ENCODE measurements at places on chromosomes 11 and 22.

DNA sequence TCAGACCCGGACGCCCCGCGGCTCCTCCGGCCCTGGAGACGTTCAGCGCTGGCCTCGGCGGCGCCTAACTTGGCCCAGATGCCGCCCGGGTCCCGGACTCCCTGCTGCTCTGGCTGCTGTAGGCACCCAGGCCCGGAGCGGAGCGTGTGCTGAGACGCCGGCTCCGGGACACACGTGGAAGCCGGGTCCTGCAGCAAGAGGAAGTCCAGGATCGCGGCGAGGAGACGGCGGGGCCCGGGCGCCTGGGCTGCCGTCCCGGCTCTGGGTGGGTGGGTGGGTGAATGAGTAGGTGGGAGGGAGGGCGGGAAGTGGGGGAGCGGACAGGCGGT, 223 bp downstream of the WT1 start:
- DNase-seq, result no peak

GRCh38 chr22:27179161-27179560, 521.8 kb downstream of the MIAT start:
- no peak for DNase-seq

GRCh38 chr22:20782083-20782482, 8.2 kb downstream of the SERPIND1 start:
- no peak for DNase-seq

- DNase-seq, result no peak
Observed at GRCh38 chr11:76266286-76267100, 60.2 kb upstream of the WNT11 start.

DNA sequence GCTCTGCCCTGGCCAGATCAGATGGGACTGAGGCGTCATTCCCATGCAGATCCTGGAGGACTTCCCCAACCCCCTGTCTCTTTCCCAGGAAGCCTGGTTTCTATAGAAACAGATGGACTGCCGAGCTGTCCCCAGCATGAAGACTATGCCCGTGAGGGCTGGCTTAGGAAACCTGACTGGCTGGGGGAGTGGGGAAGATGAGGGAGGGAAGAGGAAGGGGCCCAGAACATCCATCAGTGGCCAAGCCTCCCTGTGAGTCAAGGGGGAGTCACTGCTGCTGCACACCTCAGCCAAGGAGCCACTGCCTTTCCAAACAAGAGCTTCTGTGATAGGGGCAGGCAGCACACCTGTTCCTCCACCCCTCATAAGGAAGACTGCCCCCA, 5.8 kb downstream of the TP53I11 start:
- no peak for DNase-seq

- DNase-seq, result no peak
Observed at GRCh38 chr11:65381716-65382032, 772 bp downstream of the SLC25A45 start.

DNA sequence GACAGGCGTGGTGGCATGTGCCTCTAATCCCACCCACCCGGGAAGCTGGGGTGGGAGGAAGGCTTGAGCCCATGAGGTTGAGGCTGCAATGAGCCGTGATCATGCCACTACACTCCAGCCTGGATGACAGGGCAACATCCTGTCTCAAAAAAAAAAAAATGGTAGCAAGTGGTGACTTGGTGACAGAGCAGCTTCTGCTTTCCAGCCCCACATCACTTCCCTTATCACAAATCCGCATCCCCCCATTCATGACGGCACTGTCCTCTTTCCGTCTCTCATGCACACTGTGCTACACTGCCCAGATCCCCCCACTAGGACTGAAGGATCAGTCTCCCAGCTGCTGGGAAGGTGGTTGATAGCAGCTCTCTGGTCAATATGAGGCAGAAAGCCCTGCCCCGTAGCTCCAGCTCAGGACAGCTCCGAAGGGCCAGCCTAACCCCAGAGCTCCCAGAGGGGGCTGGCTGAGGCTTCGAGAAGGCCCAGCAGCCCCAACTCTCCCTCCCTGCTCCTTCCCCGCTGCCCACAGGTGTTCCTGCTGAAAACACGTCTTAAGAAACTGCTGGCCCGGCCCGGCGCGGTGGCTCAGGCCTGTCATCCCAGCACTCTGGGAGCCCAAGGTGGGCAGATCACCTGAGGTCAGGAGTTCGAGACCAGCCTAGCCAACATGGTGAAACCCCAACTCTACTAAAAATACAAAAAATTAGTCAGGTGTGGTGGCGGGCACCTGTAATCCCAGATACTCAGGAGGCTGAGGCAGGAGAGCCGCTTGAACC, 15.9 kb downstream of the PGA5 start:
- DNase-seq, result no peak

DNA sequence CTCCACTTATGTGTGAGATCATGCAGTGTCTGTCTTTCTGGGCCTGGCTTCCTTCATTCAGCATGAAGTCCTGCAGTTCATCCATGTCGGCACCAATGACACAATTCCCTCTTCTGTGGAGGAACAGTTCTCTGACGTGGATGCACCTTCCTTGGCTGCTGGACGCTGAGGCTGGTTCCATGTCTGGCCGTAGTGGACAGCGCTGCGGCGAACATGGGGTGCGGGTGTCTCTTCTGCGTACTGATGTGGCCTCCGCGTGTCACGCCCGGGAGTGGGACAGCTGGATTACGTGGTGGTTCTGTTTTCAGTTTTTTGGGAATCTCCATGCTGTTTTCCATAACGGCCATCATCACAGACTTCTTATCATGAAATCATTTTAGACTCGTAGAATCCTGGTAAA, 16.9 kb upstream of the MUC2 start:
- DNase-seq, result no peak

GRCh38 chr11:16889905-16890304, 124.3 kb downstream of the PLEKHA7 start:
- no peak for DNase-seq

- no peak for DNase-seq
Observed at GRCh38 chr11:34240150-34240494, 117.7 kb downstream of the ABTB2 start.

DNA sequence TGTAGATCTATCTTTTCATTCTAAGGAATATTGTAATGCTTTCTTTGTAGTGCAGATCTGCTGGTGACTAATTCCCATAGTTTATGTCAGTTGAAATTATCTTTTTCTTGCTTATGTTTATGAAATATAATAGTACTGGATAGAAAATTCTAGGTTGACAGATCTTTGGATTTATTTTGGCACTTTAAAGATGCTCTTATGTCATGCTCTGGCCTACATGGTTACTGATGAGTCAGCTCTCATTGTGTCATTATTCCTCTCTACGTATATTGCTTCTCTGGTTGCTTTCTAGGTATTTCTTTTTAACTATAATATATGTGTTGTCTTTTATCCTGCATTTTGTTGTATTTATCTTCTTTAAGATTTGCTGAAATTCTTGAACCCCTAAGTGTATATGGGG, 955.5 kb upstream of the CHORDC1 start:
- DNase-seq, result no peak

- DNase-seq, result no peak
Observed at GRCh38 chr11:34570584-34570983, 50.3 kb upstream of the EHF start.

DNA sequence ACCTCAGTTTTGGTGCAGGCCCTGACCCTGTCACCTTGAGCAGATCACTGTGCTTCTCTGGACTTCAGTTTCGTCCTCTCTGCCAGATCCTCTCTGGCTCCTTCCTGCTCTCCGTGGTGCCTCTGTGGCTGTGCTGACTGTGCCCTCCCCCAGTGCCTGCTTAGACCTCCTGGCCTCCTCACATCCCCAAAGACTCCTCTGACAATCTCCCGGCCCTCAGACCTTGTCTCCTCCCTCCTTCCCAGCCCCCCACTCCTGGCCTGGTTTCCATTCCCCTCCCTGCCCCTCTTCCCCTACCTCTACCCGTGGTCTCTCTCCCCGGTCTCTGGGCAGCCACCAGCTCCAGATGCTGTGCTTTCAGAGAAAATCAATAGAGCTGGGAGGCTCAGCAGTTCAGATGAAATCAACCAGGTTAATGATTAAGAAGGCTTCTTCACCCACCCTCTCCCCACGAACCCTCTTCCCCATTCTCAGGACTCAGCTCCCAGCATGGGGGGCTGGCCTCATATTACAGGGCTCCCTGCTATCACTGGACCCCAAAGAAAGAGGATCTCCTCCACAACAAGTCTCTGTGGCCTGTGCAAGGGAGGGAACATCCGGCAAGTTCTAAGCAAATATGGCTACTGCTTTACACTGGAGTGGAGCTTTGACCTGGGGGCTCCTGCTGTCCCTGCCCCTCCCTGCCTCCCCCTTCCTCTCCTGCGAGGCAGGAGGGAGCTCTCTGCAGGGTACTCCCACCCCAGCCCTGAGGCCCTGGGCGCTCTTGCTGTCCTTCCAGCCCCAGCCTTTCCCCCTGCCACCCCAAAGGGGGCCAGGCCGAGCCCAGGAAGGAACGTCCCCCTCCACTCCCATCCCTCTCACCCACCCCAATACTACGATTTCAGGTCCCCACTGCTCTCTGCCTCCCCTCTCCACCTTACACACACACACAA, 8.5 kb downstream of the BACE1-AS start:
- no peak for DNase-seq

DNA sequence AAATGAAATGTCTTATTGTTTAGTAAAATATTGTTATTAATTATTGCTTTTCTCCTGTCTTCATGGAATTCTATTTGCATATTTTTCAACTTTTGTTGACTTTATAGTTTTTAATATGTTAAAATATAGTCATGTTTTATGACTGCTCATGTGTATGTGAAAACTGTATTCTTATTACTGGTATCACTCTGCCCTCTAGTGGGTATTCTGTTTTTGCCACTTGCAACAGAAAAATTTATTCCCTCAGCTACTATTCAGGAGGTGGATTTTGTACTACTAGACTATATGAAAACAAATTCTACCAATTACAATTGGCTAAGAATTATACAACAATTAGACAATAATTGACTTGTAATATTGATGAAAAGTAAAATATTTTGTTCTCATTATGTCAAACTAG, 45.0 kb downstream of the OR4C6 start:
- no peak for DNase-seq

DNA sequence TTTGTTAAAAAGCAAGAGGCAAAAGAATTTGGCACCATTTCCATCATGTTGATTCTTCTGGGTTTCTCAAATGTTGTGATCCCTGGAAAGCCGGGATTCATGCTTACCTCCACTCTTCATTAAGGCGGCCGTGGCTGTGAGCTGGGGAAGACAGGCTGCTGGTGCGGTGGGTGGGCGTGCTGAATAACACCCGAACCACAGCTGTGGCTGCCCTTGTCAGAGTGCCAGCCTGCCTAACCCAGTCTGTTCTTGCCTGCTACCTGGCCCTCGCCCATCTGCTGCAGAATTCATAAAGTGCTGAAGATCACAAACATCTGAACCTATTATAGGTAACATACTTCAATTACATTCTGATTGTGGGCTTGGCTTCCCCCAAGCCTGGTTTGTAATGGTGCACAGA, 95.8 kb upstream of the RCN1 start:
- no peak for DNase-seq

DNA sequence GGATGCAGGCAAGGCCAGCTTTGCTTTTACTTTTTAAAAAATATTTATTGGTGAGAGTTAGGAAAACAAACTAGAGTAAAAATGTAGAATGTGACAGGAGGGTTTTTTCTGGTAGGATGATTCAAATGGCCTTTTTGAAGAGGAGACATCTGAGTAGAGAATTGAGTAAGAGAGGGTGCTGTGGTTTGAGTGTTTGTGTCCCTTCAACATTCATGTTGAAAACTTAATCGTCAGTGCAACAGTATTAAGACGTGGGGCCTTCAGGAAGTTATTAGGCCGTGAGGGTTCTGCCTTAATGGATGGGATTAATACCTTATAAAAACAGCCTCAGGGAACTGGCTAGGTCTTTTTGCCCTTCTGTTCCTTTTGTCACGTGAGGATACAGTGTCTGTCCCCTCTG, 288.8 kb upstream of the C11orf87 start:
- no peak for DNase-seq

DNA sequence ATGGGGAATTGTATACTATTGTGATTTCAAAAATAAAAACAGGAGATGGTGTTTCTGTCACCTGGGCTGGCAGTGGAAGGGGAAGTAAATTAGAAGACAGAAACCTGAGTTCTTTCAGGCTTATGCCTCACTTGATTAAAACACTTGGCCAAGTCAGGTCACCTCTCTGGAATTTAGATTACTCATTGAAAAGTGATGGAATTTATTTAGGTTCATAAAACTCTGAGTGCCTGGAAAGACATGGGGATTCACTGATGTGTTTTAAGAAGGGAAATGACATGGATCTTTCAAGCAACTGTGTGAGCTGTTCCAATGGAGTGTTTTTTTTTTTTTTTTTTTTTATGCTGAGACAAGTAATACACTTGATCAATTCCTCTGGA, 400.1 kb downstream of the TMEM135 start:
- no peak for DNase-seq

DNA sequence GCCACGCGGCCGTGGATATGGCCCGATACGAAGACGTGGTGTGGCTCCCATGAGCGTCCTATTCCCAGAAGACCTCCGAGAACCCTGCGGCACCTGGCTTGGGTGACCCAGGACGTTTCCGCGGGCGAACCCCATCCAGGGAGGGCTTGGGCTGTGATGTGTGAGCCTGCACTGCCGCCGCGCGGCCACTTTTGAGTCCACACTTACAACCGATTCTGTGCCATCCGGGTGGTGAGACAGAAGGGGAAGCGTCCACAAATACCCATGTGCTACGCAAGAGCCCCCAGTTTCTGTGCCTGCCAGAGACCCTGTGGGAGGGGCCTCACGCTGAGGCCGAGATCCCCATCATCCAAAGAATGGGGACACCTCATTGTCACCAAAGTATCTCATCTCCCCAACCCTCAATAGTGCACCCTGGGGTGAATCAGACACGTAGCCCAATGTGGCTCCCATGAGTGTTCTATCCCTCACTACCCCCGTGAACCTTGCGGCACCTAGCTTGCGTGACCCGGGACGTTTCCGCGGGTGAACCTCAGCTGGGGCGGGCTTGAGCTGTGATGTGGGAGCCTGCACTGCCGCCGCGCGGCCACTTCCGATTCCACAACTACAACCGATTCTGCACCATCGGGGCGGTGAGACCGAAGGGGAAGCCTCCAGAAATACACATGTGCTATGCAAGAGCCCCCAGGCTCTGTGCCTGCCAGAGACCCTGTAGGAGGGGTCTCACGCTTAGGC, 4.6 kb upstream of the H19 start:
- no peak for DNase-seq

- no peak for DNase-seq
Observed at GRCh38 chr11:68402355-68403031, 58.1 kb upstream of the PPP6R3 start.

- DNase-seq, result no peak
Observed at GRCh38 chr11:104148074-104148473, 15.9 kb downstream of the PDGFD start.

Measured in stimulated activated naive CD4-positive, alpha-beta T cell (primary cell).